Kasumi-1 (cell line): ENCODE measurements at places on chromosomes 12 and 14.

DNA sequence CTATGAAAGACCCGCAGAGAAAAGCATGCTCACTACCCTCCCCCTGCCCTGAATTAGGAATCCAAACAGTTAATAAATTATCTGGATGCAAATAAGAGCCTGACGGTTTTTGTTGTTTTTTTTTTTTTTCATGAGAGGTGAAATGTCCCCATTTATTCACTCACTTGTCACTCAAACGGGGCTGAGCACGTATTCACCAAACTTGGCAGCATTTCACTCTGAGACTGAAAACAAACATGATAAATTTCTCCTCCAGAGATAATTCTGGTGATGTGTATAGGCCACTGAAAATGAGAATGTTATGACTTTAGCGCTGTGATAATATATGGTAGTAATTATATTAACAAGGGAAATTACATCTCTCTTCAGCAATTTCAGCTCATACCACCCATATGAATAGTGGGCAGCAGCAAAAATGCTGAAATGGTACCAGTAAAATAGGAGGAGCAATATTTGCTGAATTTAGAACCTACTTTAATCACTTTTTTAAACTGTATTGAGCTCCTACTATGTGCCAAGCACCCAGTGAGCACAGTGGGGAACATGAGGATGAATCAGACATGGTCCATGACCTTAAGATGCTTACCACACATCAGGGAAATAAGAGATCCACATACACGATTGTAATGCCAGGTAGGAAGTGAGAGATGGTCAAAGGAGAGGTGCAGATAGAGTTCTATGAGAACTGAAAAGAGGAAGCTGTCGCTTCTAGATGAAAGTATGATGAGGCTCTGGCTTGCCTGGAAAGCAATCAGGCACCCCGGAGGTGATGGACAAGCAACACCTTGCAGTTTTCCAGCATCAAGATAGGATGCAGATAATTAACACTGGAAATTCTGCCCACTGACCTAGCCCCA lies 286.5 kb upstream of the TMPO start:
- no peak for DNase-seq

- no peak for DNase-seq
Observed at GRCh38 chr14:77319422-77319821, 1.3 kb downstream of the POMT2 start.

DNA sequence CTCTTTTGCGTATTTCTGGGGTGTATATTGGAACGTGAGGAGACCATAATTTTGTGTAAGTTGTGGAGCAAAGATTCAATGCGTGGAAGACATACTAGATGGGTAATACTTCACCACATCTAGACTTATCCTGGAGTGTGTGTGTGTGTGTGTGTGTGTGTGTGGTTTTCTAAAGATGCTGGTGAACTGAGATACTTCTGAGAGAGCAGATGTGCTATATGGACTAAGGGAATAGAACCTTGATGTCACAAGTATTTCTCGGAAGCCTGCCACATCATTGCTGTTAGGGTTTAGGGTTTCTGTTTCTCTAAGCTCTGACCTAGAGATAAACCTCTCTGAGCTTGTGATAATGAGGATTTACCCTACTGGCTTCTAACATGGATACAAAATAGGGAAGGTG lies 138.8 kb downstream of the DACT1 start:
- DNase-seq = no peak

GRCh38 chr14:26794731-26795130 lies 196.9 kb upstream of the NOVA1 start:
- no peak for DNase-seq

- no peak for DNase-seq
Observed at GRCh38 chr14:49950275-49951228, 57.7 kb downstream of the ARF6 start.

DNA sequence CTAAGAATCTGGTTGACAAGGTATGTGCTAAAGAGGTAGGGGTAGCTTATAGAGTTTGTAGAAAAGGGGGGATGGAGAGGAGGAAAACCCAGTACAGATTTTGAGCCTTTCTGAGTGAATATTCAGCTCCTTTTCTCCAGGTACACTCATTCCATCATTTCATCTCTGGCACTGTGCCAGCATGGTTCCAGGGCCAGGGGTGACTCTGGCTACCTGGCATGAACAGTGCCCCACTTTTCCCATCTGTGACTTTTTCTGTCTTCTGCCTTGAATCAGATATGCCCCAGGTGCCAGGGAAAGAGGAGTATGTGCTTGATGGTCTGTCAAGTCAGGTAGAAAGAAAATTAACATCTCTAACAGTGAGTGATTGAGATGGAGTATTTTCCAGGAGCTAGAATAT lies 175.7 kb downstream of the CACNA1C start:
- DNase-seq = no peak

DNA sequence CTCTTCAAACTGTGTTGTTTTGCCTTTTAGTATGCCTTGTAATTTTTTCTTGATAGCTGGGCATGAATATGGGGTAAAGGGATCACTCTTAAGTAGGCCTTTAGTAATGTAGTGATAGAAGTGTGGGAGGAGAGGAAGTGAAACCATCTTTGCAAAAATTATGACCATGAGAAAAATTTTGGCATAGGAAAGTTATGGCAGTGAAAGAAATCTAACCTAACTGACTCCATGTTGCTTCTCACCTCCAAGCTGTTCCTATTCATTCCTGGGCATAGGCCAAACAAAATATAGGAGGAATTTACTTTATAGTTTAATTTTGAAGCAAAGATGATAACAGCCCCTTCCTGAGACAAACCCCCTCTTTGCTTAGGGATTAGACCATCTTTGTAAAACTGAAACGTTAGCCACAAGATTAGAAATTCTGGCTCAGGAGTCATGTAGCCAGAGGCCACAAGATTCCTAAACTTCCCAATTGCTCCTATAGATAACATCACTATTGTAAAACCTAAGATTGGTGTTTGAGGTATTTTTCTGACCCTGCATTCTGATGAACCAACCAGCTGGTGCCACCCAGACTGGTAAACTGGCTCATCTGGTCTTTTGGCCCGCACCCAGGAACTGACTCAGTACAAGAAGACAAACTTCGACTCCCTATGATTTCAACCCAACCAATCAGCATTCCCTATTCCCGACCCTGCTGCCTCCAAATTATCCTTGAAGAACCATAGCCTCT lies 45.8 kb downstream of the CRADD start:
- no peak for DNase-seq

GRCh38 chr14:80523518-80524117 lies 312.3 kb upstream of the DIO2 start:
- no peak for DNase-seq

DNA sequence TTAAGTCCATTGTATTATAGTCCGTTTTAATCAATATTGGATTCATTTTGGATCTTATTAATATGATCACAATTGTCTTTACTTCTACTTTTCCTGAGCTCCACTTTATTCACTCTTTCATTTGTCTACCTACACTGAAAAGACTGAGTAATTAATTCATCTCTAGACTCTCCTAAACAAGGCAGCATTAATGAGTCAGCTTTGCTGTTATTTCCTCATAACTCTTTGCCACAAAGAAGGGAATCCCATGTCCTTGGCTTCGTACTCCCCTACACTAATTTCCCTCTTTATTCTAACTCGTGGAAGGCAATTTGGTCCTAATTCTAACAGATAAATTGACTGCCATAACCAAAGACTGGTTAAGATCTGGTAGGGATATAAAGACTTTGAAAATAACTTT lies 91.9 kb downstream of the ARMH4 start:
- DNase-seq = no peak

DNA sequence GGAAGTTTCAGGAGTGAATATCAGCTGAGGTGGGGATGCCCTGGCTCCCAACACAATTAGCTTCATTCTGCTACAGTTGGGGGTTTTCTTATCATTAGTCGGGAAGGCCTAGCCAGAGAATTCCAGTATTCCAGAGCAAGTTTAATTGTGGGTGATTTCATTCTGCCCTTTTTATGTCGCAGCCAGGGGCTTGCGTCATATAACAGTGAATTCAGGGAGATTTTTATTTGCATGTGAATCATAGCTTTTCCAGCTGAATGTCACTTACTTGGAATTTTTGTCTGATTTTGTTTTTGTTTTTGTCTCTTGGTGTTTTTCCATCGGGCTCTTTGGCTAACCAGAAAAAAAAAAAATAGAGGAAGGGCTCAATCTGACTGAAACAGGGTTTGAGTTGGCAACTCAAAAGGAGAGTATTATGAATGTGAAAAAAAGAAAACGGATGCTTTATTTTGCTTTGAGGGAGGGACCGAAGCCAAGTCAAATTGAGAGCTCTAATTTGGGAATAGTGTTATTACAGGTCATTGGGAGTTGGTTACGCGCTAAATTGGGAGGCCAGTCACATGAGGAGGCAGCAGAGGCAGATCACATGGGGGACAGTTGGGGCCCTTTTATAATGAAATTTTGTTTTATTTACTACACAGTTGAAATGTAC lies 119.4 kb downstream of the SAMD4A start:
- DNase-seq = no peak

DNA sequence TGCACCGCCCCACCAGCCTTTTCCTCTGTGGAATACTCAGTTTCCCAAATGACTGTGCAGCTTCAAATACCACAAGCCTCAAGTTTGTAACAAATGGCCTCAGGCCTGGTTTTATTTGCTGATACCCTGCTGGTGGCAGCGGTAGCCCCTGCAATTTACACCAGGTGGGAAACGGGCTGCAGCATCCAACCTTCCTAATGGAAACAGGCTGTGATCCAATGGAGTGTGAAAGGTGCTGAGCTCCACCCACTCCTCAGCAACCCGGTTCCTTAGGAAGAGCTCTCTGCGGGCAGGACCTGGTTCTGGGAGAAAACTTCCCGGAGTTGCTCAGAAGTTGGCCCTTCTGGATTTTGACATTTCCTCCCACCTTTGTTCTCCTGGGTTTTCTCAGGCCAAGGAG lies 41.7 kb upstream of the LTA4H start:
- no peak for DNase-seq

DNA sequence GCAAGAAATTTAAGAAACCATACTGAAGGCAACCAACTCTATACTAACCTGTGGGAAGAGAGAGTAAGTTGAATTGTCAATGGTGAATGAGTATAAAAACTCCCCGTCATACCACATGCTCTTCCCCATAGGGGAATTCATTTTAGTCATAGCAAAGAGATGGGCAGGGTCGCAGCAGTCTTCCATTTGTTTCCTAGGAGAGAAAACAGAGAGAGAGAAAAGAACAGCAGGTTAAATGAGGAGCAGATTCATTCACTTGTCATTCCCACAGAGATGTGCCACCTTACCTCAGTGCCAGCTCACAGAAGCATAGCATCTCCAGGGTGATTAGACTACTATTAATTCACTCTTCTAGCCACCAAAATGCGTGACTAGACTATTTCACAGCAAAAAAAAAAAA lies 47.4 kb downstream of the ST8SIA1 start:
- no peak for DNase-seq

DNA sequence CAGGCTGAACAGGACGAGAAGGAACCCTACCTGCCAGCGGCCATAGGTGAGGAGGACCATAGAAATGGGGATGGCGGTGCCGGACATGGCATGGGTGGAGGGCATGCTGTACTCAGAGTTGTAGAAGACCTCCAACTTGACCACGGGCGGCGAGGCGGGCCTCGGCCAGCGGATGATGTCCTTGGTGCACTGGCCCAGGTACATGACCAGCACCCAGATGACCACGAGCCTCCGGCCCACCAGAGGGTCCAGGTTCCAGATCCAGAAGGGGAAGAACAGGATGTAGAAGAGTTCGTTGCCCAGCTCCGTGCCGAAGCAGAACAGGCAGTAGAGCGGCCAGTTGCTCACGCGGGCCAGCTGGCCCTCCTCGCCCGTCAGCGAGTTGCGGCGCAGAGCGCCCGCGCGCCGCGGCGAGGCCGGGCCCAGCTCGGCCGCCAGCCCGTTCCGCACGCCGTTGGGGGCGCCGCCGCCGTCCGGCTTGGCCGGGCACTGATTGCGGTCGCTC lies 582 bp downstream of the SGPP1 start:
- no peak for DNase-seq

DNA sequence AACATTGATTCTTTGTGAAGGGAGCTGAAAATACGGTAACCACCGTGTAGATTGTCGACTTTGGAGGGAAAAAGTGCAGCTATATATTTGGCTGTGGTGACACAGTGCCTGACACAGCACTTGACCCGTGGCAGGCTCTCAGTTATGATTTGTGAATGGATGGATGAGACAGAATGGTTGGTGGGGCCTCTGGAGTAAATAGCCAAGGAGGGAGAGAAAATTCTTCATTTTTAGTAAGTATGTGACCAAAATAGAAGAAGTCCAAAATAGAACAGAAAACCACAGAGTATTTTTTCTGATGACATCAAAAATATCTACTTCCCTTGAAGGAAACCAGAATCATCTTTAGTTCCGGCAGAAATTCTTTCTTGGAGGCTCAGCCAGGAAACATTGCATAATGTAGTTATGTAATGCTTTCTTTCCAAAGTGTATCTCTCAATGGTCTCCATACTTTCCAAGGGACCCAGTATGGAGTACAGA lies 82.0 kb upstream of the WSCD2 start:
- peak; percentile 65 for DNase-seq

DNA sequence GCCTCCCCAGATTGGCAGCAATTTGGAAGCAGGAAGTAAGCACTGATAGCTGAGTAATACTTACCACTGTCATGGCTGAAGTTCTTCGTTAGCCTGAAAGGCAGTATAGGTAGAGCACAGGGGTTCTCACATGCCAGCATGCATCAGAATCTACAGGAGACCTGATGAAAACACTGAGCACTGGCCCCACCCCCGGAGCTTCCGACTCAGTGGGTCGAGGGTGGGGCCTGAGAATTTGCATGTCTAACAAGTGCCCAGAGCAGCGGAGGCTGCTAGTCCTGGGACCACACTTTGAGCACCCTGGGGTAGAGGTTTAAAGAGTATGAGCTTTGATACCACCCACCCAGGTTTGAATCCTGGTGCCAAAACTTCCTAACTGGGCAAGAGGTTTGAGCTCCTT lies 89.6 kb downstream of the FBXW8 start:
- DNase-seq = no peak

GRCh38 chr12:19957308-19958125 lies 410.8 kb upstream of the PDE3A start:
- no peak for DNase-seq

GRCh38 chr14:92493492-92493891 lies 20.1 kb upstream of the RIN3 start:
- DNase-seq = no peak

GRCh38 chr14:89540009-89540829 lies 123.2 kb upstream of the FOXN3 start:
- DNase-seq = no peak
